ENCODE measurements at places on chromosomes 13 and 19.

DNA sequence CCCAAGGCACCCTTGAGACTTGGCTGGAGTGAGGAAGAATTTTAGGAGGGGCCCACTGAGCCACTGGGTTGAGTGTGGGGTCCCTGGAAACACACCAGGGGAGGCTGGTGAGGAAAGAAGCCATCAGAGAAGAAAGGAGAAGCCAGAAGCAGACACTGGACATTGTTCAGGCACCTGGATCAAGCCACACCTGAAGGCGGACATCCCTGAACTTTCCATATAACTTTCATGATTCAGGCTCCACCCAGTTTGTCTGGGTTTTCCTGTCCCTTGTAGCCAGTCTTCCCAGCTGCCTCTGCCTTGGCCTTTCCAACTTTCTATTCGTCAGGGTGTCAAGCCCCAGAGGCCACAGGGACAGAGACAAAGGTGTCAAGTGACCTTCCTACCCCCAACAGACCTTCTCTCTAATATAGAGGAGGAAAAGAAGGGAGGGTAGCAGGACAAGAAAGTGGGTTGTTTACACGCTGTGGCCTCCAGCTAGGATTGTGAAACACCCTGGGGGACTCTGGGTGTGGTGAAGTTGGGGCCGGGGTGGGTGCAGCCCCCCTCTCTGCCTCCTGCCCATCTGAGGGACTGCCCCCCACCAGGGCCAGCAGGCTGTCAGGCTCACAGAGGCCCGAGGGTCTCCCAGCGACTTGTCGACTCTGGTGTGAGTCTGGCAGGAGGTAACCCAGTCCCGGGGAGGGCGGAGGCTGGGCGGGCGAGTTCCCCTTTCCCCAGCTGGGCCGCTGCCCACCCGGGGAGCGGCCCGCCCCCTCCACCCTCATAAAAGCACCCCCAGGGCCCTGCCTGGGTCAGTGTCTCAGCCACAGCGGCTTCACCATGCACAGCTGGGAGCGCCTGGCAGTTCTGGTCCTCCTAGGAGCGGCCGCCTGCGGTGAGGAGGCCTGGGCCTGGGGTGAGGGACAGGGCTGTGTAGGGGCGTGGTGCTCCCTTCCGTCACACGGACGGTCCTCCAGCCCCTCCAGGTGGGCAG lies at the start of gene CFD:
Gene CFD (plus strand): TSS at position 797 of the 976 bp plus-strand sequence. CDS start 26 bp downstream, at position 823.
- no peak for DNase-seq

- peak; percentile 32 for DNase-seq
Measured at GRCh38 chr13:20160306-20161274, at the start of gene GJA3. Gene GJA3, minus strand, starts transcription at chr13:20161052. Its CDS starts 17,764 bp downstream, at chr13:20143288.

GRCh38 chr13:101025925-101026324 lies 351.3 kb upstream of the TMTC4 start:
- no peak for DNase-seq

- DNase-seq = no peak
Measured at GRCh38 chr13:30409886-30410704, 12.2 kb upstream of the UBE2L5 start.

GRCh38 chr19:17076543-17076991 lies 990 bp downstream of the MYO9B start:
- DNase-seq = no peak

DNA sequence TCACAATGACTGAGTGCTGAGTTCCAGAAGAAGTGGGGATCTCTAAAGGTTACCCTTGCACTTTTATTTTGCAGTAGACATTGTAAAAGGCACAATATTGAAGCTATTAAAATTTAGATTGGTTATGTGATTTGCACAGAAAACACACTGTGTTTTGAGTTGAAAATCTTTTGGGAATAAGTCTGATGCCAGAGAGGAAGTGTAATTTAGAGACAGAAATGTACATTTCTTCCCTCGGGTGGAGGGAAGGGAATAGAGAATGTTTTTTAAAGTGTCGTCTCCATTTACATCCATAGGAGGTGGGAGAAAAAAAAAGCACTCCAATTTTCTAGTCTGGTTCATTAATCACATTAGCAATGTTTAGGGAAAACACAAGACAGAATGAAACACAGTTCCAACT lies 465.8 kb downstream of the OLFM4 start:
- DNase-seq = no peak

- no peak for DNase-seq
Measured at GRCh38 chr13:20356444-20356843, 124.3 kb upstream of the GJB6 start.

- no peak for DNase-seq
Measured at GRCh38 chr13:35784286-35784951, 307.9 kb upstream of the MAB21L1 start.

GRCh38 chr13:42113478-42113877 lies 65.0 kb downstream of the DGKH start:
- no peak for DNase-seq

GRCh38 chr13:101155920-101156319 lies 260.4 kb downstream of the NALCN start:
- no peak for DNase-seq

GRCh38 chr19:633068-633785 lies at the start of gene POLRMT:
Gene POLRMT, minus strand, starts transcription at chr19:633537. Its CDS starts 25 bp downstream, at chr19:633512.
- DNase-seq = peak; percentile 90

Measured in stimulated activated CD8-positive, alpha-beta memory T cell treated with anti-CD3 and anti-CD28 coated beads, Interleukin-4, amount 100 ng/mL, for 1 hour (primary cell).